ENCODE measurements at places on chromosomes 6 and 20.

DNA sequence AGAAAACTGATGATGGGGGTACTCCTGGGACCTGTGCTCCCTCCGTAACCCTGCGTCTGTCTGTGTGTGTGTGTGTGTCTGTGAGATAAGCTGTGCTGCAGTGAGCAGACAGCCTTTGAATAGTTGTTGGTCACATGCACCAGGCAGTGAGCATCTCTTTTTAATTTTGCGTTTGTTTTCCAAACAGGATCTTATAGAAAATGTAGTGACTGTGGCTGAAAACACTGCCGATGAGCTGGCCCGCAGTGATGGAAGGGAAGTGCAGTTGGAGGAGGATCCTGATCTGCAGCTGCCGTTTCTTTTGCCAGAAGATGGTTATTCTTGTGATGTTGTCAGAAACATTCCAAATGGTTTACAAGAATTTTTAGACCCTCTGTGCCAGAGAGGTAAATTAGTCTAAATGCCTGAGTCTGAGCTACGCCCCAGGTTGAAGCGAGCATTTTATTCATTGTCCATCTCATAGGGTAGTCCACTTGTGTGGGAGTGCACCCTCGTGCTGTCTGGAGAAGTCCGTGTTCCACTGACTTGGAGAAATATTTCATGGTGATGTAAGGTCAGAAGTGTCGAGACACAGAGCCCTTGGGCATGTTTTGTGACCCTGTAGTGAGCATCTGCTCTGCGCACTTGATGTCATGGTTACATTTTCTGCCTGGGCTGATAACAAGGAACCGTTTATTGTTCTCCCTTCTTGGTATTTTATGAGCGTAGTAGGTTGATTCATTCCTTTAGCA is 78.8 kb upstream of the KIF25 start:
- DNase-seq: no peak

DNA sequence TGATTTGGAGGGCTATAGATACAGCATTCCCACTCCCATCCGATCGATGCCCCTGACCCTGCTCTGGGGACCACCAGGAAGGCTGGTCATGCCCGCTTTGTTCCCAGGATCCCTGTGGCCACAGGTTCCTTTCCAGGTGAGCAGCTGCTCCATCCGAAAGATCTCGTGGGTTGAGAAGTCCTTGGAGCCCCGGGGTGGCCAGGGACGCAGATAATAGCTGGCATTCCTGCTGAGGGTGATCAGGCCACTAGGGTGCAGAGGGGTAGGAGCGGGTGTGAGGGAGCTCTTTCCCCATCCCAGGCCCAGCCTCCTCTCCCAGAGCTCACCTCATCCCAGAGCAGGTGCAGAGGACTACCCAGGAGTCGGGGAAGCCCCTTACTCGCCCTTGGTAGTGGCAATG is 7.4 kb downstream of the ADAM33 start:
- DNase-seq: no peak

DNA sequence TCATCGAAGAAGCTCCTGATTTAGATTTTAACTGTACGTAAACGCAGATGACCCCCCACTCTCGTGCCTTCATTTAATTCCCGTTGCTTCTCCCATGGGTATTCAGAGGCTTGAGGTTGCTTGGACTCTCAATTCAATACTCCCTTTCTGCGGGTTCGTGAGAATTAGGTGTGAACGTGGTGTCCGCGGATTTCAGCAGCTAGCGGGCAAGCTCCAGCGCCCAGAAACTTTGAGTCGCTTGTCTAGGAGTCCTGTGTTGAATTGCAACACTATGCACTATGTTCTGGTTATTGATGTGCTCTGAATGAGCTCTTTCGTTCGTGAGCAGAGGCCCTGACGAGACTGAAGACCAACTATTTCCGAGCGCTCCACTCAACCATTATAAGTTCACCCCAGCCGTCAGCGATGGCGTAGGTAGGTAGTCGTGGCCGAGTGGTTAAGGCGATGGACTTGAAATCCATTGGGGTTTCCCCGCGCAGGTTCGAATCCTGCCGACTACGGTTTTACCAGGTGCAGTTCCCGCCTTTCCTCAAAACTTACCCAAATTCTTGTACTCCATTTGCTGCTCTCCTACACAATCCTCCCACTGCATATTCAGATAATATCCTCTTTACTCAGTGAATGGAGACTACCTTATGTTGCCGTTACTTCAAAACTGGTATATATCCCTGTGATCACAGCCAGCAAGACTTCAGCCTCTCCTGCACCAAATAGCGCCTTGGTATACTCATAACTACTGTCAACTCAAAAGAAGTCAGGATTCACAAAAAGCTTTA is 72.6 kb upstream of the ZNF184 start:
- no peak for DNase-seq

DNA sequence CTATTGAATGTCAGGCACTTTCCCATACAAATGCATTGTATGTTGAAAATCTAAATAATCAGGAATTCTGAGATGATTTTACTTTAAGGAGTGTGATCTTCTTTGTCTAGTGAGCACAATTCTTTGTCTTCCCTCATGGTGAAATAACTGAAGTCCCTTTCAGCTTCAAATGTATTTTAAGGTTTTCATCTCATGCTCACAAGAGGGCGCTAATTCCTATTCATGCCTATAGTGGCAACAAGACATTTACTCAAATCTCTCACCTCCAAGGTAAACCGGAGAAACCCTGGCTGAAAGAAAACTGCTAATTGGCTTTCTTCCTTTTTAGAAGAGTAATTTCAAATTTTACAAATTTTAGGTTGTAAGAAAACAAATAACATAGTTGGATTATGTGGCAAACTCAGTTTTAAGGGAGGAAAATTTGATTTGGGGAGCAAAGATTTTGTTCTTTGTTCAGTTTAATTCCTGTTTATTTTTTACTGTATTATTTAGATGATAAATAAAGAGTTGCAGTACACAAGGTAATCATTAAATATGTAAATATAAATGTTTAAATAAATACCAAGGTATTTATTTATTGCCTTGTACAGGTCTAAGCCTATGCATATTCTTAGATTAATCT is 69.1 kb downstream of the SLC35F1 start:
- DNase-seq: peak; percentile 34

GRCh38 chr6:134345789-134346188 is 27.9 kb upstream of the SGK1 start:
- no peak for DNase-seq

- DNase-seq: no peak
Measured at GRCh38 chr6:43428112-43428570, 800 bp downstream of the ABCC10 start.

DNA sequence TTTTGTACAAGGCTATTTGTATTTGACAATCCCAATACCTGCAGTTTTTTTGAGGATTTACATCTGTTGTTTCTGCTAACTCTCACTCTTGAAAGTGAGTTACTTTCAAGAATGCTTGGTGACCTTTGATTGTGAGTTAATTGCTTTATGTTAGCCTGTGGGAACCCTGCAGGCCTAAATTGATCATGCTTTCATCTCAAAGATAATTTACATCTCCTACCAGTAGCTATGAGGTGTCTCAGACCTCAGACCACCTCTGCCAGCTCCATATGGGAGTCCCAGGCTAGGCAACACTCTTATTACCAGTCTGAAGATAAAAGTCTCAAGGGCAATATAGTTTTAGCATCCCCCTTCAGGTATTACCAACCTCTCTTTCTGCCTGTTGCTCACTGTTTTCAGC is 116.4 kb upstream of the THEMIS start:
- no peak for DNase-seq

DNA sequence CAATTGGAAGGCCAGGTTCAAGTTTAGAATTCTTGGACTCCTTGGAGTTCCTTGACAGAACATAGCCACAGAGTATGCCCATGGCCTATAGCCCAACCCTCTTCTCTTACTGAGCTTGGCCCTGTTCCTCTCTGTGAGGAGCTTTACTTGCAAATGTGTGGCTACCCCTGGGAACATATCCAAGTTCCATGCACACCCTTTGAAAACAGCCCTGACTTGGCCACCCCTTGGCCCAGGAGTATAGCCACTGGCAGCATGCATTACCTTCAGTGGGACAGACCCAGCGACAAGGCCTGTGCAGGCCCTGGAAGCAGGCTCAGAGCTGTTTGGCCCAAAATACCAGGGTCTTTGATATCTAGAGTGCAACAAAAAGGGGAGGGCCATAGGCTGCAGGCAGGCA is 19.5 kb upstream of the MAS1 start:
- no peak for DNase-seq

GRCh38 chr6:168315596-168315995 is 4.0 kb downstream of the DACT2 start:
- DNase-seq: no peak

- DNase-seq: no peak
Measured at GRCh38 chr6:145147981-145148749, 587.2 kb downstream of the EPM2A start.

DNA sequence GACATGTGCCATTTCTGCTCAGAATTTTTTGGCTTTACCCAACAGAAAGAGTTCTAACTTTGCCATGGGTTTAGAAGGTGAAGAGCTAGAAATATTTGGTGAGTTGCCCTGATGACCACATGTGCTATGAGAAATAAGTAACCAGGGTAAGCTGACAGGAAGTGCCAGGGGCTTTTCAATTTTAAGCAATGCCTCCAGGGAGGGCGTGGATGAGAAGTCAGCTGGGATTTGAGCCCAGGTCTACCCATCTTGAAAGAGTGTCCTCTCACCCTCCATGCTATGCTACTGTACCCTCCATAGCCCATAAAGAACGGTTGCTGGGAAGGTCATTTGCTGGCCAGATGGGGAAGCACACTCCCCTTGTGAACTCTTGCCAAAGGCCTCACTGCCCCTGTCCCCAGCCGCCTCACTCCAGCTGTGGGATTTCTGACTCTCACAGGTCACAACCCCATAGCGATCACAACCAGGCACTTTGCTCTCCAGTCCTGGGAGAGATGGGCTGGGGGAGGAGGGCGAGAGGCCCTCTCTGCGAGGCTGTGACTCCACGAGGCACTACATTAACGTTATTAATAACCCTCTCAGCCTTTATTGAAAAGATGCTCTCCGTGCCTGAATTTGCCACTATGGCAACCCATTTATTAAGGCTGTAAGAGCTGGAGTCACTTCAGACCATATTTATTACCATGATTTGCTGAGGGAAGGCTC is 291.1 kb downstream of the DHX35 start:
- DNase-seq: no peak

GRCh38 chr6:28816909-28817807 is 106.6 kb downstream of the TRIM27 start:
- no peak for DNase-seq

- DNase-seq: no peak
Measured at GRCh38 chr6:98469141-98469540, 365.2 kb upstream of the POU3F2 start.

- peak; percentile 21 for DNase-seq
Measured at GRCh38 chr6:159252955-159253508, 83.8 kb downstream of the FNDC1 start.

- DNase-seq: no peak
Measured at GRCh38 chr6:111625461-111626391, 20.0 kb upstream of the TRAF3IP2 start.

DNA sequence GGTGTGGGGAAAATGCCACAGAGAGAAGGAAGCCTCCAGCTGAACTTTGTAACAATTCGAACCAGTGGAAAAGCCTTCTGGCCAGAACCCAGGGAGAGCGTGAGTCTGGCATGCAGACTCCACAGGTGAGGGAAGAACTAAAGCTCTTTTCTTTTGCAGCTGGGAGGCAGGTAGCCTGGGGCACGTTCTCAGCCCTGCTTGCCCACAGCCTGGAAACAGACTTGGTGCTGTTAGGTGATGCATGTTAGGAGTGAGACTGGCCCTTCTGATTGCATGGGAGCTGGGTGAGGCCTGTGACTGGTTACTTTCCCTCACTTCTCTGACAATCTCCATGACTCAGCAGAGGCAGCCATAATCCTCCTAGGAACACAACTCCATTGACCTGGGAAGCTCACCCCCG is 34.2 kb downstream of the PROKR2 start:
- no peak for DNase-seq

- no peak for DNase-seq
Measured at GRCh38 chr6:77796824-77797809, 144.3 kb downstream of the MEI4 start.

DNA sequence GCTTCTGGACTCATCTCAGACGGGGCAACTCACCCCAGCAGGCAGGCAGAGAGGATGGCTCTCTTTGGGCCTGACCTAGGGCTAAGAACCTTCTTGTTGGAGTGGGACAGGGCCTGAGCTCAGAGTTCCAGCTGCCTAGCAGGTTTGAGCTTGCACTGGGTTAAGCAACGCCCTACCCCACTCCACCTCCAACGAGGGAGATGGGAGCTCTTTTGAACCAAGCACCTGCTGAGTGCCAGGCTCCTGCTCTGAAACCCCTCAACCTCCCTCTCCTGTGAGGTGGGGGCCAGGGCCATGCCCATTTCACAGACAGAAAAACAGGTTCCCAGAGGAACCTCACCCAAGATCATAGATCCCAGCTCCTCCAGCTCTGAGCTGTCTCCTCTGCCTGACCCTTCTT is 54.3 kb downstream of the SNAI1 start:
- no peak for DNase-seq

GRCh38 chr20:23869520-23869919 is 10.0 kb downstream of the CST5 start:
- DNase-seq: no peak

- no peak for DNase-seq
Measured at GRCh38 chr6:105001063-105001462, 44.2 kb downstream of the LIN28B start.

GRCh38 chr6:13673368-13673767 is 38.3 kb downstream of the RANBP9 start:
- no peak for DNase-seq

DNA sequence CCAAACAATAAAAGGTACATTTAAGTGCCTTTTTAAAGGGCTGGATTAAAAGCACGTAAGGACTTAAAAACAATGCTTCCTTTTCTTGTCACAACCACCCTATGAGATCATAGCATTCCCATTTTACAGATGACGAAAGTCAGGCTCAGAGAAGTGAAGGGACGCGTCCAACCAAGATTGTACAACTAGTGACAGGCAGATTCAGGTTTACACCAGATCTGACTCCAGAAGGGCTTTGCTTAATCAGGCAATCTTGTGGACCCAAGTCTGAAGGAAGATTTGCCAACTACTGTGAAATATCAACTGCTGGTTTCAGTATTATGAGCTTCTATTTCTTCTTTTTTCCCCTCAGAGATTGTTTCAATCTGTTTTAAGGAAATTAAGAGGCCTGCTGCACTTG is 877 bp downstream of the ENPP4 start:
- no peak for DNase-seq

DNA sequence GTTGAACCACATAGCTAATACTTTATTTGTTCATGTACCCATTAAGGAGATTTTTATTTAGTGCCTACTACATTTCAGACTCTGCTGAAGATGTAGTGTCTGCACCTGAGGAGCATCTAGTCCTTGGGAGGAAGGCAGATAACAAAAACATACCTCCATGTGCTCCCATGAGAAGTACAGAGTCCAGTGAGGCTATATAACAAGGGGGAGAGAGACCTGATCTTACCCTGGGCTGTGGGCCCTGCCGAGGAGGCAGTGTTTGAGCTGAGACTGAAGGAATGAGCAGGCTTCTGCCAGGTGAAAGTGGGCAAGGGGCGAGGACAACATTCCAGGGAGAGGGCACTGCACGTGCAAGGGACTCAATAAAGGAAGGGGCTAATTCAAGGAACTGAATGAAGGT is 12.1 kb downstream of the MANBAL start:
- no peak for DNase-seq

GRCh38 chr6:42715871-42716270 is 6.5 kb downstream of the PRPH2 start:
- DNase-seq: no peak

All from CD4-positive, alpha-beta T cell treated with Interleukin-15 for 4 hours (primary cell).